Testis (tissue), 5 donors: ENCODE measurements at places on chromosomes 5 and 9.
A peak's percentile ranks its signal among the peaks of the same experiment; 100 is the strongest.

DNA sequence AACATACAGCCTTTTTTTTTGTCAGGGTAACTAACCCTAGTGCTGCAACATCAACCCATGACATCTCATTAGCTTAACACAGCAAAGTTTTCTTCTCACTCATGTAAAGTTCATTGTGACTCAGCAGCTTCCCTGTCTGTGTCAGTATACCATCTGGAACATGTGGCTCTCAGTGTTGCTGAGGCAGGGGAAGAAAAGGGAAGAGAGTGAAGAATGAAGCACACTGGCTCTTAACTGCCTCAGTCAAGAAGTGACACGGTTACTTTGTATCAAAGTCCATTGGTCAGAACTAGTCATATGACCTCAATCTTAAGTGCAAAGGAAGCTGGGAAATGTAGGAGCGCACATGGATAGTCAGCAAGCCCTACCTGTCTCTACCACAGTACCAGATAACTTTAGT is 185.0 kb upstream of the ELL2 start:
- H3K36me3 ChIP-seq: no peaks in the 10 kb centered on the region
- peak; percentile 25 for DNase-seq
- no peaks in the 10 kb centered on the region for H3K4me1 ChIP-seq
- no peaks in the 10 kb centered on the region for H3K27me3 ChIP-seq

GRCh38 chr5:114450437-114450836 is 88.6 kb downstream of the KCNN2 start:
- no peaks in the 10 kb centered on the region for H3K36me3 ChIP-seq
- no peaks in the 10 kb centered on the region for H3K27me3 ChIP-seq
- no peak overlapping the region for H3K4me3 ChIP-seq
- no peak overlapping the region for H3K27ac ChIP-seq

DNA sequence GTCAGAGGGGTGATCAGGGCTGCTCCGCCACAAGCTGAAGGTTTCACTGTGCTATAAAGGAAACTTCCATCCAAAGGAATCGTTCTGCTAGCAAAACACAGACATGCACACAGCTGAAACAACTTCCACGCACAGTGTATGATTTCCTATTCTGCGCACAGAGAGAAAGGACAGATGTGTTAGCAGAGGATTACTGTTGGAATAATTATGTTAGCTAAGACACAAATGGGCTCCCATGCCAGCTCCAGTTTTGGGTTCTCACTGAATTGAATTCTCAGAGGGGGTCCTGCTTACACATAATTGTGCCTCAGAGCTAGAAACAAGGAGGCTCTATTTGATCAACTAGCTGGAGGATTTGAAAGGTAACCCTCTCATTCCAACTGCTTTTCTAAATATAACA is 352.4 kb downstream of the IRX2 start:
- H3K4me1 ChIP-seq: no peaks in the 10 kb centered on the region
- H3K27me3 ChIP-seq: no peaks in the 10 kb centered on the region
- DNase-seq: no peak
- H3K4me3 ChIP-seq: no peak overlapping the region
- H3K27ac ChIP-seq: no peak overlapping the region
- H3K36me3 ChIP-seq: no peaks in the 10 kb centered on the region

DNA sequence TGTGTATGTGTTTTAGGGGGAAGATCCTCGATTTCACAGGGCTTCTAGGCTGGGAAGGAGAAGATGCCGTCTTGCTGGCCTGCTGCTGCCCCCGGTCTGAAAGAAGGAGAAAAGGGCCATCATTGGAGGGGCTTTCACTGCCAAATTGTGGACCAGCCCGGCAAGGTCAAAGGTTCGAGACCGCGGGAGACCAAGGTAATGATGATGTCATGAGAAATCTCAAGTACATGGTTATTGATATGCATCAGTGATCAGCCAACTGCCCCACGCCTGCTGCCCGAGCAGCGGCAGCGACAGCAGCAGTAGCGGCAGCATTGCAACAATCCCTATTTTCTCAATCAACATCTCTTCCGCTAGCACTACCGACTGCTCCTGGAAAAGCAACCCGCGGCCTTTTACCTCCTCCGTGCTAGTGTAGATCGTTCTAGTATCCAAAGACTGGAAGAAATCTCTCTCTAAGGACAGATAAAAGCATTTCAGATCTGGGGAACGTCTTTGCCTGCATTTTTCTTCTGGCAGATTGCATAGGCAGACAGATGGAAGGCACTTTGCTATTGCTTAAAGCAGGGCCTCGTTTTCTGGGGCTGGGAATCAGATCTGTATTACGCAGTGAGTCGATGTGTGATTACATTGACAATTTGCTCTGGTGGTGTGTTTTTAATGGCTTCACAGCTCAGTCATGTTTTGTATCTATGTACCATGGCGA is 215.3 kb downstream of the MEF2C start:
- DNase-seq: no peak
- H3K4me3 ChIP-seq: no peak overlapping the region
- H3K36me3 ChIP-seq: no peaks in the 10 kb centered on the region
- H3K4me1 ChIP-seq: no peaks in the 10 kb centered on the region
- H3K27ac ChIP-seq: no peak overlapping the region
- H3K27me3 ChIP-seq: no peaks in the 10 kb centered on the region

- no peak for DNase-seq
- H3K36me3 ChIP-seq: no peaks in the 10 kb centered on the region
- H3K4me3 ChIP-seq: no peak overlapping the region
- H3K27me3 ChIP-seq: no peaks in the 10 kb centered on the region
- peaks cover 20% of the 10 kb centered on the region for H3K4me1 ChIP-seq
- no peak overlapping the region for H3K27ac ChIP-seq
Observed at GRCh38 chr9:86985132-86985647, 37.9 kb upstream of the GAS1 start.

GRCh38 chr9:127406799-127407491 is 10.0 kb downstream of the SLC2A8 start:
- H3K27ac ChIP-seq: no peak overlapping the region
- no peaks in the 10 kb centered on the region for H3K4me1 ChIP-seq
- no peak overlapping the region for H3K4me3 ChIP-seq
- H3K27me3 ChIP-seq: no peaks in the 10 kb centered on the region
- H3K36me3 ChIP-seq: no peaks in the 10 kb centered on the region

- H3K4me1 ChIP-seq: peaks cover 30% of the 10 kb centered on the region
- H3K27me3 ChIP-seq: no peaks in the 10 kb centered on the region
- no peaks in the 10 kb centered on the region for H3K36me3 ChIP-seq
- H3K27ac ChIP-seq: peak overlapping the region; percentile 72
Observed at GRCh38 chr9:89496645-89497256, 1.2 kb downstream of the SEMA4D start.

DNA sequence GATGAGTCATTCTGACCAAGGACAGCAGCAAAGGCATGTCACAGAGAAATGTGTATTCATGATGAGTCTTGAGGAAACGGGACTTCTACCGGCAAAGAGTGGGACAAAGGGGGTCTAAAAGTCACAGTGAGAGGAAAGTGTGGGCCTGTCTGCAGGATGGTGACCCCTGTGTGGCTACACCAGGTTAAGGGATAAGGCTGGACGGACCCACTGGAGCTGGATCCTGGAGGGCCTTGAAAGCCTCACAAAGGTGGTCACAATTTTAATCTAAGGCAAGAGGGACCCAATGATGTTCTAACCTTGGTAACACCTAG is 176.5 kb downstream of the CDK5RAP2 start:
- H3K36me3 ChIP-seq: no peaks in the 10 kb centered on the region
- DNase-seq: no peak
- no peak overlapping the region for H3K27ac ChIP-seq
- H3K27me3 ChIP-seq: no peaks in the 10 kb centered on the region
